ENCODE measurements at places on chromosomes 2 and 18. TPM values are rescaled to one million over a fixed set of nuclear protein-coding genes. Genes with fewer than 3 reads are reported as not detected.

Gene MYOM1
- 8.3 TPM for polyA plus RNA-seq

Gene ZBTB7C
- polyA plus RNA-seq = 12.8 TPM

DNA sequence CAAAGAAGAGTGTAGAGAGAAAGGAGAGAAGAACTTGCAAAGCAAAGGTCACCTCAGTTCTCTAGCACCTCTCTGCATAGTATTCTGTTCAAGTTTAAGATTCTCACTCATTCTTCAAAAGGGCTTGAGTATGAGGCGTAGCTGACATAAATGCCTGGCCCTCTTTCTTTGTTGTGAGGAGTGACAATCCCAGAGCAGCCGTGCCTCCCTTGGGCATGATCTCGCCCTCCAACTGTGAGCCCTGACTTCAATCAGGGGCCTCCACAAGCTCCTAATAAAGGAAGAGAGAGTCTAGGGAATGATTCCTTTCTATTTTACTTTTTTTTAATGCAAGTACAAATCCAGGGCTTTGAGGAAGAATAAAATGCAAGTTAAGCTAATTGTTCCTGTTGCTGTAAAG lies 402.7 kb downstream of the LRP1B start:
- DNase-seq = no peak

DNA sequence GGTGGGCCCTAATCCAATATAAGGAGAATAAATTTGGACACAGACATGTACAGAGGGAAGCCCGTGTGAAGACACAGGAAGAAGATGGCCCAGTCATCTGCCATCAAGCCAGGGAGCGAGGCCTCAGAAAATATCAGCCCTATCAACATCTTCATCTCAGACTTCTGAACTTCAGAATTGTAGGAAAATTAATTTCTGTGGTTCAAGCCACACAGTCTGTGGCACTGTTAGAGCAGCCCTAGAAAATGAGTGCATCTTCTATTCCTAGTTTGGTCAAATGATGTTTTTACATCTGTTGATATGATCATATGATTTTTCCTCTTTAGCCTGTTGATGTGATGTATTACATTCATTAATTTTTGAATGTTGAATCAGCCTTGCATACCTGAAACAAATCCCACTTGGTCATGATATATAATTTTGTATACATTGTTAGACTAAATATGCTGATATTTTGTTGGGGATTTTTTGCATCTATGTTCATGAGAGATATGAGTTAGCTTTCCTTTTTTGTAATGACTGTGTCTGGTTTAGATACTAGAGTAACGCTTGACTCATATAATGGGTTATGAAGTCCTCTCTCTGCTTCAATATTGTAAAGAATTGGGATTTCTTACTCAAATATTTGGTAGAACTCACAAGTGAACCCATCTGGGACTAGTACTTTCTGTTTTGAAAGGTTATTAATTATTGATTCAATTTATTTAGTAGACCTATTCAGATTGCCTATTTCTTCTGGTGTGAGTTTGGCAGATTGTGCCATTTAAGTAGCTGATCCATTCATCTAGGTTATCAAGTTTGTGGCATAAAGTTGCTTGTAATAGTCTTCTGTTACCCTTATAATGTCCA lies 451.4 kb downstream of the EIPR1 start:
- DNase-seq = no peak

DNA sequence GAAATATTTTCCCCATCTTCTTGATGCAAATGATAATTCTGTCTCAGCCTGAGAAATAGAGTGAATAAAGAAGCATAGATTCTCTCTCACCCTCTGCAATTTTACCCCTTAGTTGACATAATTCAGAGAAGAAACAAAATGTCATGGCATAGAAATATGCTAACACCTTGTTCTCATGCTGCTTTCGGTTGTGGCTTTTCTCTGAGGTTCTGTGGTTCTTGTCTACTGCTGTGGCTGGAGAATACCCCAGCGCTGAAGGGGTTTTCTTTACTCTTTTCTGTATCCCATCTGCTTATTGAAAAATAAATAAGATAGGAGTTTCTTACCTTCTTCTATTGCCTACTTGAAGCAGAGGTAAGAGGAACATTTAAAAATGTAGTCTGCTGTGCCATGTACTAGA lies 15.4 kb upstream of the RAB27B start:
- no peak for DNase-seq
